Hematopoietic multipotent progenitor cell (in vitro differentiated cells): ENCODE measurements at places on chromosomes 4 and X.

DNA sequence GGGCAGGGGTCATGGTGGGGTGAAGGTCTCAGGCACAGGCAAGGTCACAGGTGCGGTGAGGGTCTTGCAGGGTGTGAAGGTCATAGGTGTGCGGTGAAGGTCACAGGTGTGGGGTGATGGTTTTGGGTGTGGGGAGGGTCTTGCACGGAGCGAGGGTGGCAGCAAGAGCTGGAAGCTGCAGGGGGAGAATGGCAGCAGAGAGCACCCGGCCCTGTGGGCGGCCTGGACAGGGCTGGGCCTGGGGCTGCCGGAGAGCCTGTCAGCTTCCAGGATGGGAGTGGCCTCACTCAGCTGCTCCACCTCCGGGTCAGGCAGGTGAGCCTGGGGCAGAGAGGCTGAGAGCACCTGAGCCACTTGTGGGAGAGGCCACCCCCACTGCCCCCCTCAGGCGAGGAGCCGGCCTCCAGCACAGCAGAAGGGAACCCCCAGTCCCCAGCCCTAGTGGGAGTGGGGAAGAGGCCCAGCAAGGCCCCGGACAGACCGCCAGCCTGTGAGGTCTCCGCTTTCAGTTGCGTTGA lies 1.5 kb downstream of the MSANTD1 start:
- DNase-seq, result no peak

DNA sequence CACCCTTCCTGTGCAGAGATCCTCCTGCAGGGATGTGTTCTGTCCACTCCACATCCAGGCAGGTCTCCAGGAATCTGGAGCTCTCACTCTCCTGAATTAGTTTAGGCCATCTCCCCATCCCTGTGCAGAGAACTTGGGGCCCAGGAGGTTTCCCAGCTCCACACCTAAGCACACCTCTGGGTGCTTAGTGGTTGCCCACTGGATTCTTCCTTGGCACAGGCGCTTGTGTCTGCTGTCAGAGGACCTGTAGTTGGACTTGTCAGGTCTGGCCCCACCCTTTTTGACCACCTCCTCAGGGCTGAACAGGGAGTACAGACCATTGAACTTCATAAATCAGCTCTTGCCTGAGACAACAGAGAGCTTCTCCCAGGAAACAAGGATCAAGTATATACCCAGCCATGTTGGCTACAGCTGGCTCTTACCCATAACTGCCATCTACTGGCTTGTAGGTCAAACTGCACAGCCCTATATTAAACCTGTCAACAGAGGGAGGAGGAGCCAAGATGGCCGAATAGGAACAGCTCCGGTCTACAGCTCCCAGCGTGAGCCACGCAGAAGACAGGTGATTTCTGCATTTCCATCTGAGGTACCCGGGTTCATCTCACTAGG lies 275.5 kb downstream of the PPARGC1A start:
- no peak for DNase-seq

DNA sequence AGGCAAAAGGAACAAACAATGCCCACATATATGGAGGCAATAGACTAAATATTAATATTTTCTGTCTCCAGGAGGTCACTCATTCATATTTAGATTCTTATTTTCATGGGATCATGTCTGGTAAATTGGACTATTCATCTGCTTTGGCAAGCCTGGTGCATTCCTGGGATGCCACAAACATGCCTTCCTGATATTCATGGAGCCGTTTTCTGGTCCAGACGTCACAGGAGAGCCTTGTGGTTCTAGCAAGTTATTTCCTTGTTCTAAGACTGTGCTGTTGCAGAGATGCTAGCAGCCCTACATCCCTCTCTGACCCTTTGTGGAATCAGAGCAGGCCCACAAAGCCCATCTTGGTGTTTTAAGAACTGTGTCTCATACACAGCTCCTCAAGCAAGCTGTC lies 16.1 kb upstream of the EXOSC9 start:
- DNase-seq, result no peak

DNA sequence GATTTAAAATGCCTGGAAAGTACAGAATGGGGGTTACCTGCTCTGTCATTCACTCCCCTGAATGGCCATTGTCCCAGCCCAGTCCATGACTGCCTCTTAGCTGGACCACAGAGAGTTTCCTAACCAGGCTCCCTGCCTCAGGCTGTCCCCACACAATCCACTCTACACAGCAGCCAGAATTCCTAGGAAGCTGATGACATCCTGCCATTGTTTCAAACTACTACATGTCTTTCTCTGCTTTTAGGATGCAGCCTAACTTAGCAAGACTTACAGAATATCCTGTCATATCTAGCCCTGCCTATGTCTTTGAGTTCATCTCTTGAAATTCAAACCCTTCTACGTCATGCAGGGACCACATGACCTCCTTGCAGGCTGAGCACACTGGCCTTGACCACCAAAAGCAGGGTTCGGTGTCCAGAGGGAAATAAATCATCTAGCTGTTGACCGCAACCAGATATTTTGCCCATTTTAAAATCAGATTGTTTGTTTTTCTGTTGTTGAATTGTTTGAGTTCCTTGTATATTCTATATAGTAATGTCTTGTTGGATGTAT lies 16.1 kb upstream of the CRMP1 start:
- DNase-seq, result no peak

GRCh38 chrX:96455078-96455477 lies 229.6 kb upstream of the DIAPH2 start:
- DNase-seq, result no peak

DNA sequence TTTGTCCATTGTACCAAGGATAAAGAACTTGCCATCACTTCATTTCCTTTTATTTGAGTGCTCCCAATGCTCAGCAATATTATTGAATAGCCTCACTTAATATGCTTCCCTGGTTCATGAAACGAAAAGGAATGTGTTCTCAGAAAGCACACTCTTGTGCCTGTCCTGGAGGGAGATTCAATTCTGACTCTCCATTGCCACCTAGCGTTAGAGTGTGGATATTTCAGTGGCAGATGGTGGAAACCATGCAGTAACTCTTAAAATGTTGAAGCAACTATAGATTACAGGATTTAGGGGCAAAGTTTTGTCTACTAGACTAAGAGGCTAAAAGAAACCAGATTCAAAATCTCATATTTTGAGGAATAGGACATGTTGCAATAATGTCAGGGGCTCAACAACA lies 36.0 kb downstream of the GAB3 start:
- peak; percentile 73 for DNase-seq

DNA sequence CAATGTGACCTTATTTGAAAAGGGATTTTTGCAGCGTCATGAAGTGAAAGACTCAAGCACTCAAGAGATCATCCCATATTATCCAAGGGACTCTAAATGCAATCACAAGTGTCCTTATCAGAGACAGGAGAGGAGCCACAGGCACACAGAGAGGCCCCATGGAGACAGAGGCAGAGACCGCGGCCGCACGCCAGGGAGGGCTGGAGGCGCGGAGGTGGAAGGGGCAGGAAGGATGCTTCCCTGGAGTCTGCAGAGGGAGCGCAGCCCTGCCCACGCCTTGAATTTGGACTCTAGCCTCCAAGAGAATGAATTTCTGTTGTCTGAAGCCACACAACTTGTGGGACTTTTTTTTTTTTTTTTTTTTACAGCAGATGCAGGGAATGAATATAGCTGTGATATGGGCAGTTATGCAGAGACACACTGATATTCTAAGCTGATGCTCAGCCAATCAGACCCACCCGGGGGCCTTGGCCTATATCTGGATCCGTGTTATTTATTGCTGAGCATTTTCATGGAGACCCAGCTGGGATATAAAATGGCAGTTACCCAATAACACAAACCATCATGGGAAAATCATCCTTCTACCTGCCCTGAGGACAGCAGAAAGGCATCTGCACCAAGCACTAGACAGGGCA lies 244.8 kb upstream of the PSAPL1 start:
- no peak for DNase-seq

GRCh38 chr4:153166716-153167501 lies 37.3 kb upstream of the TRIM2 start:
- no peak for DNase-seq

GRCh38 chrX:68827848-68828624 lies 785 bp upstream of the EFNB1 start:
- DNase-seq, result peak; percentile 70

- DNase-seq, result no peak
Measured at GRCh38 chr4:68490826-68491457, 43.7 kb downstream of the TMPRSS11E start.

DNA sequence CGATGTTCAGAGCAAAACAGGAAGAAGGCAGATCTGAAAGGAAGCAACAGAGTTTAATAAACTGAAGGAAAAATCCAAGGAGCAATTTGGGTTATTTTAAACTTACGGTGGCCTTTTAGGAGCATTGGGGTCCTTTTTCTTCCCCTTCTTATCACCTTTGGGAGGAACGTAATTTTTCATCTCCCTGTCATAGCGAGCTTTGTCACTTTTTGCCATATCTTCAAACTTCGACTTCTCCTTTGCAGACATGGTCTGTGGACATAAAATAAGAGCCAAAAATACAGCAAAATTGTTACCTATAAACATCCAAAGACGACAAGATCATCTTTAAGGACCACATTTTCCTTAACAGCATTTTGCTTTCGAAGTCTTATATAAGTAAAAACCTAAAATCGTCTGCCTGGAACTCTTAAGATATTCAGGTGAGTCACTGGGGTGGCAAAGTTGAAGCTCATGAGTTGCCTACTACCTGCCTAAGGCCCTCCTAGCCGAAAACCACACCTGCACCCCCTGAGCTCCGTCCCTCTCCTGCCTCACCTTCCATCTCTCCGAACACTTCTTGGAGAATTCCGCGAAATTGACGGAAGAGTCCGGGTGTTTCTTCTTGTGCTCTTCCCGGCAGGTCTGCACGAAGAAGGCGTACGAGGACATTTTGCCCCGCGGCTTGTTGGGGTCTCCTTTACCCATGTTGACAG lies 1.0 kb downstream of the HMGB2 start:
- no peak for DNase-seq

DNA sequence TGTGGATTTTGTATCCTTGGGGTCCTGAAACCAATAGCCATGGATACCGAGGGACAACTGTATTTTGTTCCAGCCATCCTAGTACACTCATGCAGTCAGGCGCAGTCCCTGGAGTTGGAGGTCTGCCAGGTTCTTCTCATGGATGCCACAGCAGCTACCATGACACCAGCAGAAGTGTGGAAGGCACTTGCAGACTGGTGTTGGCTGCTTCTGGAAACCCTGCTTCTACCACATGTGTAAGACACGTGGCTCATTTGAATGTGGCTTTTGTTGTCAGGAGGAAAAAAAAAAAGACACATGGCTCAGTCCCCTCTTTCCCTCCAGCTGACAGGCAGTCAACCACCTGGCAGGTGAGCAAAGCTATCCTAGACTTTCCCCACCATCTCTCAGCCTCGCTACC lies 19.4 kb downstream of the DRD5 start:
- no peak for DNase-seq

DNA sequence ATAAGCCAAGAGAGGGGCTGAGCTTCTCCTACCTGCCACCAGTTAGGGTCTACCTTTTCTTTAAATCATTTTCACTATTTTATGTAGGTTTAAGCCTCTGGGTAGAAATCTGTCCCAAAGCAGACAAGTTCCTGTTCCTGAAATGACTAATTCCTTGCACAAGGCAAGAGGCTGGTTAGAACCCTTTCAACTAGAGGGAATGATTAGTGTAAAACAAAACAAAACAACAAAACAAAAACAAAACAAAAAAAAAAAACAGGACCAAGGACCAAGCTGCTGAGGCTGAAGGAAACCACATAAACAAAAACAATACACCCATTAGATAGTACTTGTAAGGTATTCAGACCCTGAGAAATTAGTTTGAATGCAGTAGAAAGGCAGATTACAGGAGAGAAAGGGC lies 62.7 kb downstream of the MAML3 start:
- no peak for DNase-seq

- no peak for DNase-seq
Measured at GRCh38 chr4:127335073-127335620, 297.6 kb upstream of the INTU start.

- no peak for DNase-seq
Measured at GRCh38 chr4:41437111-41437536, 100.8 kb upstream of the LIMCH1 start.

- DNase-seq, result no peak
Measured at GRCh38 chr4:5238173-5238572, 186.9 kb downstream of the STK32B start.

DNA sequence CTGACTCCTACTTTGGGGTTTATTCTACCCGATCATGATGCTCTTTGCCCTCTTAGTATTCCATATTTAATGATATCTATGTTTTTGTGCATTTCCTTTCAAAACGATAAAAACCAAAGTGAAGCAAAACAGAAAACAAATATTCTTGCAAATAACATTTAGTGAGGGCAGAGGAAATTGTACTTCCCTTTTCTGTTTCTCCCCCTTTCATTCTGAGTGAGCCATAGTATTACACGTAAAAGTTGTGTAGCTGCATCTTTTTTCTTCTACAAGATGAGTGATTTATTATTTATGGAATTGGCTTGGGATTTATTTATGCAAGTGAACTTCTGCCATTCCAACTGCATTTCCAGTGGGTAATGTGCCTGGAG lies 109.9 kb downstream of the AFF2 start:
- DNase-seq, result no peak
